Activated CD8-positive, alpha-beta memory T cell treated with anti-CD3 and anti-CD28 coated beads for 48 hours (primary cell): ENCODE measurements at places on chromosomes 6 and 20.

DNA sequence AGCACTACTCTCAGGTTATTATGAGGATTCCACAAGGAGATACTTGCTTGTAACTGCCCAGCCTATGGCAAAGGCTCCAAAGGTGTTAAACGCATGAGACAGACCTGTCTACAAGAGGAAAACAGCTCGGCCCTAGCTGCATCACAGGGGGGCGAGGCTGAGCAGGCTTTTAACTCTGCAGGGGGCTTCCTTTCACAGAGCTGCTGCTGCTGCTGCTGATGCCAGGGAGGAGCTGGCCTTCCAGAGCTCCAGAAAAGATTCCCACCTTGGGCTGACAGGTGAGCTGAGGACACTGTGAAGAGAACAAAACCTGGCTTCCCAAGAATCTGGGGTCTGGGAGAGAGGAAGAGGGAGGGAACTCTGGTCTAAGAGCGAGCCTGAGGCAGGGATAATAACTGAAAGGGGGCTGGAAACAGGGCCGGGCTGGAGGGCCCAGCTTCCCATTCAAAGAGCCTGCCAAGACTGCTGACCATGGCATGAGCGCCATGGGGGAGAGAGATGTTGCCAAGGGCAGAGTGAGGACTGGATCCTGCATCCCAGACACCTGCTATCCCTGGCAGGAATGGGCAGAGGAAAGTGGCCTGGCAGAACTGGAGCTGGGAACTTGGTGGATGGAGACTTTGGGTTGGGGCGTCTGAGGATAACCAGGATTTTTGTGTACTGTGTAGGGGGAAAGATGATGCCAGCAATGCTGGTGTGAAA is 211.1 kb upstream of the LRFN2 start:
- DNase-seq = no peak

DNA sequence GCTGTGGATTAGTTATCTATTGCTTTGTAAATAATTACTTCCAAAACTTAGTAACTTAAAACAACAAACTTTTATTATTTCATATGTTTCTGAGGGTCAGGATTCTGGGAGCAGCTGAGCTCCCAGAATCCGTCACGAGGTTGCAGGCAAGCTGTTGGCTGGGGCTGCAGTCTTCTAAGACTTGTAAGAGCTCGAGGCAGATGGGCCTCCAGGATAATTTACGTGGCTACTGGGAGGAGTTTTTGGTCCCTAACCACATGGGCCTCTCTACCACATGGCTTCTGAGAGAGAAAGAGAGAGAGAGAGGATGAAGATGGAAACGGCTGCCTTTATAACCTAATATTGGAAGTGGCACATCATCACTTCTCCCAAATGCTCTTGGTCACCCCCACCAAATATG is 64.9 kb upstream of the SULF2 start:
- no peak for DNase-seq

DNA sequence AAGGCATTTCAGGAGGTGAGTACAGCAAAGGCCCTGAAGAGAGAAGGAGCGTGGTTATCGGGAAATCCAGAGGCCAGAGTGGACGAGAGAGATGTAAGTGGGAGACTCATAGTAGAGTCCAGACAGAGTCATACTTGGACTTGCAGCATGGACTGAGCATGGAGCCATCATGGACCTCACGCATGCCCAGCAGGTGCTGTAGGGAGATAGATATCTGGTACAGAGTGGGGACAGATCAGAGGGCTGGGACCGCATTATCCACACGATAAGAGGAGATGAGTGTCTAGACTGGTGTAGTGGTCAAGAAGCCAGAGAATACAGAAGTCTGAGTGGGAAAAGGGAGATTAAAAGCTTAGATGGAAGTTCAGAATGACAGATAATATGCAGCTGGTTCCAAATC is 127.0 kb downstream of the TBC1D7 start:
- no peak for DNase-seq

- DNase-seq = no peak
Measured at GRCh38 chr20:35171753-35172433, at the start of gene PROCR. Gene PROCR, plus strand, starts transcription at chr20:35172072. Its CDS starts 83 bp downstream, at chr20:35172155.

GRCh38 chr6:135910790-135911618 is 59.5 kb downstream of the PDE7B start:
- no peak for DNase-seq

- DNase-seq = no peak
Measured at GRCh38 chr6:119535332-119535731, 185.8 kb upstream of the MAN1A1 start.

- DNase-seq = no peak
Measured at GRCh38 chr6:68087399-68088133, 547.5 kb upstream of the ADGRB3 start.

- DNase-seq = no peak
Measured at GRCh38 chr6:80402266-80402665, 295.8 kb downstream of the BCKDHB start.

- no peak for DNase-seq
Measured at GRCh38 chr6:41655646-41656001, 17.4 kb downstream of the MDFI start.

- DNase-seq = no peak
Measured at GRCh38 chr20:33686984-33687366, 790 bp upstream of the E2F1 start.

DNA sequence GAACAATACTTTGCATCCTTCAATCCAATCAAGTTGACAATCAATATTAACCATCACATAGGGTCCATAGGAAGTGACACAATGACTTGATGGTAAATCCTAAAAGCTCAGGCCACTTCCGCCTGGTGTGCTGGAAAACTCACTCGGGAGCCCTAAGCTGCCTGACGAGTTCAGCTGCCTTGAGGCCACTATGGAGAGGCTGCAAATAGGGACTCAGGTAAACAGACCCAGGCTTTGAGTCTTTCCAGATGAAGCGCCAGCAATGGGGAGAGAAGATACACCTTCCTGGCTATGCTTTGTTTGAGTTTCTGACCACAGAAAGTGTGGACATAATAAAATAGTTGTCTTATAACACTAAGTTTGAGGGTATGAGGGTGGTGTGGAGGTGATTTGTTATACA is 112.6 kb downstream of the GPR63 start:
- no peak for DNase-seq

DNA sequence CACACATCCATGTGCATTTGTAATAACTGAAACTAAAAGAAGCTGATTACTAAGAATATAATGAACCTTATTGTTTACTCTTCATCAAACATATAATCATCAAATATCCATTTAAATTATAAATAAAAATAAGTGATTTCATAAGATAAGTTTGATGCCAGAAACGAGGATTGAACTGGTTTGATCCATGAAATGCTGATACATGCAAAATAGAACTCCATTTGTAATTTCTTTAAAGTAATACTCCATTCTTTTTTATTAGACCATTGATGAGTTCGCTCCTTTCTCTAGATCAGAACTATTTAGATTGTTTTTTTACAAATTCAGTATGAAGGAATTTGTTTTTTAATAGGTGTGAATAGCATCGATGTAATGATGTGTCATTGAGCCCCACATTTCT is 57.6 kb downstream of the EYS start:
- no peak for DNase-seq

DNA sequence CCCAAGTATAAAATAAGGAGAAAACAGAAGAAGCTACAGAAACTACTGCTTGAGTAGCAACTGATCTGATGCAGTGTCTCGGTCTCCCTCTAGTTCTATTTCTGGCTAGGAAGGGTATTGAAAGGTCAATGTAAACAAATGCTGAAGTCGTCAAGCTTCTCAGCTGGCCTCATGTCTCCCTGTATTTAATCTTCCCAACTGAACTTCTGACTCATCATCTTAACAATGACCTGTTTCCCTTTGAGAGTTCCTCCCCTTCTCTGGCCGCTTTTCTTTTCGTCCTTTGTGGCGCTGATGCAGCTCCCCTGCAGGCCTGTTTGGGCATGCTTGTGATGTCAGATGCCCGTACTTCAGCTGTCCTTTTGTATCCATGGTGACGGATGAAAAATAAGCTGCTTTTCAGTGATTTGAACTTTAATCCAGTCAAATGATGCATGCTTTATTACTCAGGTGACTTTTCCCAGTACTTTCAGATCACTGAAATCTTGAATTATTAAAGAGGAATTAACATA is 7.8 kb upstream of the LCA5 start:
- no peak for DNase-seq

DNA sequence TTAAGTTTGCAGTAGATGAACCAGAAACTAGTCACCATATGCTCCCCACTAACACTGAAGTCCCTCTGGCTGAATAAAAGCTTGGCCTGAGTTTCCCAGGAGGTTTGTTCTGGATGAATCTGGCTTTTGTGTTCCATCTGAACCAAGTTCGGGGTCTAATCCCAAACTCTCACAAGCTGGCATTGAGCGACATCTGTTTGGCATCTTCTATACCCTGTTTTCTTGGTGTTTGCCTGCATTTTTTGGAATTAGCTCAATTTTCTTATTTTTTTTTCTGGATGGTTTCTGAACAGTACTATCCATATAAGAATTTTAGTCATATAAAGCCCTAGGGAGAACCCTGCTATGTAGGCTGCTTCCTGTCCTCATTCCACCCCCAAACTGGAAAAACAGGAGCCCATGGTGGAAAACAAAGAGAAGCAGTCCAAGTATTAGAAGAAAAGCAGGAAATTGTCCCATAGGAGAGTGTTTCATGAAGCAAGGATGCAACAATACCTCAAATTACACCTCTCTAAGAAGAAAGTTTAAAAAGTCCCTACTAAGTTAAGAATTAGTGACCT is 737.1 kb downstream of the DHX35 start:
- no peak for DNase-seq

DNA sequence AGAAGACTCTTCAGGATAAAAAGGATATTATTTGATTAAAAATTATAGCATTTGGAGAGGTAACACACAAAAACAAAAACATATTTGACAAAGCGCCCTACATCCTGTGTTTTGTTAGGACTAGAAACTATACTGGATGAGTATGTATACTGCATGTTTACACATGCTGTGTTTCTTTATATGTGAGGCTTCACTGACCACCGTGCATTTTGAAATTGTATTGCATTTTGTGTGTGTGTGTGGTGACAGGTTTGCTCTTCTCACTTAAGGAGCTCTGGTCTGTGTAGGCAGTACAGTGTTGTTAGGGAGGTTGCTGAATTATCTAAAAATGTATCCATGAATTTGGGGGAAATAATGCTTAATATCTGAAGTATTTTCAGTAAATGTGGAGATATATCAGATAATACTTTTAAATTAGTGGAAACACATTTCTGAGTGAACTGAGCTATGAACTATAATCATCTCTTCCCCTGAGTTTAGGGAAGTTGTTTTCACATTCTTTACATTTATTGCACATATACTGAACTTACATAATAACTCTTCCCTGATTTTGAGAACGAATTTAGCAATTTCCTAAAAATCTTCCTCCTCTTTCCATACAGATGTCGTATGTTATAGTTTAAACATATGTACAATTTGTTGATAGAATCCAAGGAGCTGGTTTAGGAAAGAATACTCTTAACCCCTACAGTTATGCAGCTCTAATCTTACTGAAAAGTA is 43.3 kb downstream of the TMEM170B start:
- DNase-seq = no peak

DNA sequence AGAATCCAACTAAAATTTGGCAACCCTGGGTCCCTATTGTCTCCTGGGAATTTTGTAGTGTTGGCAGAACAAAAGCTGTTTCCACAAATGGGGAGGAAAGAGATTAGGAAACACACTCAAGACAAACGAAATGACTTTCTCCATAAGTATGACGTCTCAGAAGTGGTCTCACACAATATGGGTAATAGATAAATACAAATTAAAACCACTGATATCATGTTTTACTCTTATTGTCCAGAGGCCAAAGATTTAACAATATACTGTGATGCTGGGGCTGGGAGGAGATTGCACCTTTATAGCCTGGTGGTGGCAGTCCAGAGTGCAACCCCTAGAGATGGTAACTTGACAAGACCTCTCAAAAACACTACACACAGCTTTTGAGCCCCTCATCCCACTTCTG is 18.6 kb downstream of the FKBP1A start:
- no peak for DNase-seq

DNA sequence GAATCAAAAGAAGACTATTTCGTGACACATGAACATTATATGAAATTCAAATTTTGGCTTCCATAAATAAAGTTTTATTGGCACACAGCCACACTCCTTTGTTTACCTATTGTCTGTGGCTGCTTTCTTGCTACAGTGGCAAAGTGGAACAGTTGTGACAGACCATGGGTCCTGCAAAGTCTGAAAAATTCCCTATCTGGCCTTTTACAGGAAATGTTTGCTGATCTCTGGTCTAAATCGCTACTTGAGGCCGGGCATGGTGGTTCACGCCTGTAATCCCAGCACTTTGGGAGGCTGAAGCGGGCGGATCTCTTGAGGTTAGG is 23.1 kb upstream of the PREX1 start:
- DNase-seq = no peak

- no peak for DNase-seq
Measured at GRCh38 chr6:166904101-166904746, 52.1 kb downstream of the RNASET2 start.

GRCh38 chr20:10040070-10040975 is 5.5 kb downstream of the ANKEF1 start:
- DNase-seq = no peak

DNA sequence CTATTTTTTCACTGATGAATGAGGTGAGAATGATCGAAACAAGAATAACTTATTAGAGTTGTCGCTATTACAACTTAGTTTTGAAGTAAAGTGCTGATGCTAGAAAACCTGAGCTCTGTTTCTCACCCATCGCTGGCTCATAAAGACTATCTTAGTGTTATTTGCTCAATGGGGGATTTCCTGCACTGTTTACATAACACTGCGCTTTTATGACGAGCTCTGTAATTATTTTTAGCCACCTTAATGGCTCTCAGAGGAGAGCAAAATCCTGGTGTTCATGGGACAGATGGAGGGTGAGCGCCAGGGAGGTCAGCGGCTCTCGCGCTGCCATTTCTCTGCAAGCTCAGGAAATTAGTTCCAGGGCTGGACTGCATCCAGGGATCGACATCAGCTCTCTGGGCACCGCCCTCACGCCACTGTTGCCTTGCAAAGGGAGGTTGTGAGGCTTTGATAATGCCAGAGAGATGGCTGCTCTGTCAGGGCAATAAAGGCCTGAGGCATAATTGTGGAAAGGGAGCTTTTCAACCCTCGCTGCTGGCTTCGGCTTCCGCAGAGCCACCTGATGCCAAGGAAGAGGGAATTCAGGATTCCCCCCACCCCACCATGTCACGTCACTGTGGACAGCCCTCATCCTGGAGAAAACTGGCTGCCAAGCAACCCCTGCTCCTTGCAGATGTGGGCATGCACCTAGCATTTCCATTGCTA is 72.0 kb downstream of the DACT2 start:
- DNase-seq = no peak

GRCh38 chr20:14778875-14779274 is 441.5 kb upstream of the FLRT3 start:
- no peak for DNase-seq

- no peak for DNase-seq
Measured at GRCh38 chr20:38927902-38928578, 1.8 kb downstream of the FAM83D start.

DNA sequence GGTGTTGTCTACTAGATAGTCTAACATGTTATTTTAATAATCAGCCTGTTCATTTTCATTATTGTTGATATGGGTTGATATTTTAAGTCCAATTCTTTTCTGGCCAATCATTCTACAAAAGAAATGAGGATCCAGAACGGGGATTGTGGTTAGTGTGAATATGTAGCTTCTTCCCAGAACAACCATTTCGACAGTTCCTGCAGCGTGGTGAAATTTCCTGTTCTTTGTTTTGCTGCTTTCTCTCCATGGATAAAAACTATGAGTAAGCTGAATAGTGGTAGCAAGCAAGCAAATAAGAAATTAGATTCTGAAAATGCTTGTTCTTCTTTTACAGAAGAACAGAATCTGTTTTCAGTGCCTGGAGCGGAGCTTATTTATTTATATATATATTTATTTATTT is 65.5 kb upstream of the F13A1 start:
- no peak for DNase-seq

GRCh38 chr6:40369042-40369441 is 218.1 kb downstream of the LRFN2 start:
- DNase-seq = no peak
